Activated naive CD8-positive, alpha-beta T cell treated with anti-CD3 and anti-CD28 coated beads for 36 hours (primary cell): ENCODE measurements at places on chromosomes 2 and 18. TPM values are rescaled to one million over a fixed set of nuclear protein-coding genes. Genes with fewer than 3 reads are reported as not detected.
A peak's percentile ranks its signal among the peaks of the same experiment; 100 is the strongest.

ATP6V1C2 gene
- total RNA-seq: not detected

GREB1L gene
- not detected for total RNA-seq

SMYD1 gene
- not detected for total RNA-seq

TCF23 gene
- not detected for total RNA-seq

GNAL gene
- not detected for total RNA-seq

MARCO gene
- not detected for total RNA-seq

SCN1A gene
- not detected for total RNA-seq

DNA sequence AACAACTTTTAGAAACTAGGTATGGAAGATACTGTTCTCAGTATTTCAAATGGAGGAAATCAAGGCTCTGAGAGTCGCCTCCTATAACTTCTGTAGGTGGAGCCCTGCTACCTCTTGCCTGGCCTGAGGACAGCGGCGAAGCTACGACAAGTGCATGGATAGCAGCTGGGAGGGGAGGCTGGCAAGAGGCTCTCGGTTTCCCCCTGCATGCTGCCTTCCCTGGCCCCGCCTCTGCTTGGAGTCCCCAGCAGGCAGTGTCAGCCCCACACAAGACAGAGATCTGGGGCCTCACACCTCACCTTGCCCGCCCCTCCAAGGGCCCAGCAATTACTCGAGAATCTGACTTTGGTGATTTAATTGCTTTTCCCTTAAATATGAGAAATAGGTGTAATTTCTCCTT, 107.6 kb upstream of the POU3F3 start:
- DNase-seq: no peak

DNA sequence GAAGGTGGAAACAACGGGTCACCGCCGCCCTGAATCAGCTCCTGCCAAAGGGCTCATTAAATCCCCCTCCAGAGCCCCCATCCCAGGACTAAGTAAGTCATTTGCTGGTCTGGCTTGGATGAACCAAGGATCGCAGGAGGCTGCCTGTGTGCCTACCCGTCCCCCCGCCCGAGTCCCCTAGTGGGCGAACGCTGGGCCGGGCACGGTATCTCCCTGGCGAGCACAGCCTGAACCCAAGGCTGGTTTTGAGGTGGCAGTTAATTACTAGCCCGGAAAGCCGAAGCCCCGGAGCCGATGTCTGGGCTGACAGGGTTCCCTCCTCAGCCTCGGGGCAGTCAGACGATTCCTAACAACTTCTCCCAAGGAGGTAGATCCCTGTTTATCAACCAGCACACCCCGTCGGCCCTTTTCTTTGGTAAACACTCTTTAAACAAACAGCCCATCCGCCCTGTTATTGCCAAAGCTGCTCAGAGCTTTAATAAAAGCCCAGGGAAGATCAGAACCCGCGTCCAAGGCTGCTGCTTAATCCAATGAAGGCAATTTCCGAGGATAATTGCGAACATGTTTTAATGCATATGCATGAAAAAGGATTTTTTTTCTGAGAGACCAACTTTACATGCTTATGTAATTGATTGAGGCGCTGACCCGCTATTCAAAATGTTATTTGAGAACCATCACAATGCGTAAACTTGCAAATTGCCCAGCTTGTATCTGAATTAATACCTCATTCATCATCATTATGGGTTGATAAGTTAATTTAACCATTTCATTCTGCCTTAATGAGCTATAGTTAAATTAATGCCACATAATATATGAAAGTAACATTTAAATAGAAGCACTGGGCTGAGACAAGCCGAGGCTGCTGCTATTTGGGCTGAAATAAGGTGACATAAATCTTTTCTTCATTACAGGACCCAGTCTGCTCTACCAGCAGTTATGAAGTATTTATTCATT, 10.5 kb downstream of the EVX2 start:
- no peak for DNase-seq

DNA sequence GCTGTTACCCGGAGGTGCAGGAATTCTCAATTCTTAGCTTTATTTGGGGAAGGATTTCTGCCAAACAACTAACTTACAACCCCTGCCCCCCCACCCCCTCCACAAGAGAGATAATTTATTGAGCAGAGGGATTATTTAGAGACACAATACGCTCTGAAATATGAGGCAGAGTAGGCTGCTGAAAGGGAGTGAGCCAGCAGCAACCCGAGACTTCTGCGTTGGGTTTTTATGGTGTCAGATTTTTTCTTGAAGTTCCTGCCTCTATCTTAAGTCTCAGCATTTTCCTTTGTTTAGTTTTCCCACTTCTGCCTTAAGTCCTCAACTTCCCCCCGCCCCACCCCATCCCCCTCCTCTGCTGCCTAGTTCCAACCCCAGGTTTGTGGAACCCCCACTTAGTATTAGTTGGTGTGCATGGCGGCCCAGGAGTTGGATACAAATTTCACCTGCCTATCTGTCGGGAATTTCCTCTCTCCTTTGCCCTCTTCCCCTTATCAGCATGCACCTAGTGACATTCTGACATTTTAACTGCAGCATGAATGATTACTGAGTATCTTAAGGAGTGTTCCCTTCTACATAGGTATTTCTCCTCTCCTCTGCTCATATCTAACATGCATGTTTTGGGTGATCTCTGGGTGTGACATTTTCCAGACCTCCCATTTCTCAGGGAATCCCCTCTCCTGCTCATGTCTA, 1635.9 kb upstream of the LRRTM1 start:
- DNase-seq: no peak

DNA sequence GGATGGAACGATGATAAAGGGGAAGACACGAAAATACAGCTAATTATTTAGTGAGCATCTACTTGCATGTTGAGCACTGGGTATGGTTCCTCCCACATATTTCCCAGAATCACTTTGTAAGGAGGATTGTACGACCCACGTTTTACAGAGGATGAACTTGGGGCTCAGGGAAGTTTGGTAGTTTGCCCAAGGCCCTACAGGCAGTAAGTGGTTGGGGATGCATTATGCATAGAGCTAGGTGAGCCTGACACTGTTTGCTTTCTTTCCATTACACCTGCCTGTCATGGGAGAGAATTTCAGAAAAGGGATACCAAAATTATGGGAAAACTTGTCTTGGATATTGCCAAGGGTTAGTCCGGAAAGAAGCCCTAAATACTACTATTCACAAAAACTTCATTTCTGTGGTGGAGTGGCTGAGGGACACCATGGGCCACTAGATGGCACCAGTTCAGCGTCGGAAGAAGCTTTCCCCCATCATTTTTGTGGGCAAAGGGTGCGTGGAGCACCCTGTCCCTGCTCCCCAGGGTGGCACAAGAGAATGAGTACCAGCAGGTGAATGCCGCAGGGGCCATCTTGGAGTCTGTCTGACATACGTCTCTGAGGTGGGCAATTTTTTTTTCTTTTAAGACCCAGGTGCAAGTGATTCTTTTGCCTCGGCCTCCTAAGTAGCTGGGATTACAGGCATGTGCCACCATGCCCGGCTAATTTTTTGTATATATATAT, 23.5 kb upstream of the C18orf32 start:
- peak; percentile 49 for DNase-seq

DNA sequence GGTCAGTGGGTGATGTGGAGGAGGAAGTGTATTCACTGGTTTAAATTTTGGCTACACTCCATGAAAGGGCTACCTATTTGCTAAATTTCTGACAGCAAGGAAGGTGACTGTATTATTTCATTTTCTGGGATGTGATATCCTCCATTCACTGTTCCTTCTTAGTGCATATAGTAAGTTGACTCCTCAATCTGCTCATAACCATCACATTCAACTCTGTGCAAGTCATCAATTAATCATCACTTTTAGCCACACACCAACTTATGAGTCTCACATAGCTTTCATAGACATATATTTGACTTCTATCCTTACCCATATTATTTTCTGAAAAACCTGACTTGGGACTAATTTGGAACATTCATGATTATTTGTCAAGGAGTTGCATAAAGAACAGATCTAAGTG, 16.9 kb downstream of the KLHL41 start:
- DNase-seq: no peak

- no peak for DNase-seq
Observed at GRCh38 chr18:75742516-75742915, 315.0 kb upstream of the SMIM21 start.

GRCh38 chr2:168626096-168626495, 170.0 kb downstream of the CERS6 start:
- DNase-seq: no peak

DNA sequence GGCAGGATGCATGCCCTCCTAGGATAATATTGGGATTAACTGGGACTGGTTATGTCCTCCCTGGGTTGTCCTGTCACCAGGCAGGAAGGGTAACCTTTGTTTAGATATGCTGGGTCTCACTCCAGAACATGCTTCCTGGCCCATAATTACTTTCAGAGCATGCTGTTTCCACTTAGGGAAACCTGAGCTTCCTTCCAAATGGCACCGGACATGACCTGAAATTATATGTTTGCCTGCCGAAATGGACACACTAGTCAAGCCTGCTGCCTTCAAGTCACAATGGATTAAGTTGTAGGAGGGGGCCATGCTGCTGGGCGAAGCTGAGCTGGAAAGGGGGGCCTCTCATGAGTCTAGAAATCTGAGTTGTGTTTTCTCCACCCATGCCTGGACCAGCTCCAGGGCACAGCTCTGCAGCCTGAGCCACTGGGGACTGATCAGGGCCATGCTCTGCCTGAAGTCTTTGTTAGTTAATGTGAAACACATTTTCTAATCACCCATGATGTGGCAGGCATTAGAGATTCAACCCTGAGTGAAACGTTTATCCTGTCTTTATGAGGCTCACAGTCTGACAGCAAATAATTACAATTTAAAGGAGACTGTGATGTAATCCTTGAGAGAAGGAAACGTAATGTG, 273.3 kb downstream of the TNS1 start:
- no peak for DNase-seq

DNA sequence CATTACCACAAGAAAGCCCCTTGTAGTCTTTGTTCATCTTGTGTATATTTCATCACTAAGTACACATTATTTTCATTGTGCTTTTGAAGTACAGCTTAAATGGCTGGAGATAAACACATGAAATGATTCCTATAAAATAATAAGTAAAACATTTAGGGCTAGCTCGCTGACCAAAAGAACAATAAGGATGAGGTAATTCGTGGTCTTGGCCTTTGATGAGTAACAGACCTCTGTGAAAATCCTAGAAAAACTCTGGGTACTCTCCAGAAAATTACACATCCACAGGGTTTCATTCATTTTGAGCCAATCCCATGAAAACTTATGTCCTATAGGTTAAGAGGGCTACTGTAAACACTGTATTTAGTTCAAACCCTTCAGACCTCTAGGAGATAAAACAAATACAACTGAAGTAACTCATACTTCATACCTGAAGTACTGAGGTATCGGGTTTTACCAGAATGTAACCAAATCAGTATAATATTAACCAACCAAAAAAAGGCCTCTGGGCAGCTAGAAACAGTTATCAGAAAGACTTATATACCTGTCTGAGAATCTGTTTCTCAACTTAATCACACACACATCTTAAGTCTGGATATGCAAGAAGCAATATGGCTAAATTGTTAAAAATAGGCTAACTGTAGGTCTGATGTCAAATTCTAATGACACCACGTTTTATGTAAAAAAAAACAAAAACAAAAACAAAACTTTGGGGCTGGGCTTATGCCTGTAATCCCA, 31.0 kb downstream of the CFAP36 start:
- no peak for DNase-seq

DNA sequence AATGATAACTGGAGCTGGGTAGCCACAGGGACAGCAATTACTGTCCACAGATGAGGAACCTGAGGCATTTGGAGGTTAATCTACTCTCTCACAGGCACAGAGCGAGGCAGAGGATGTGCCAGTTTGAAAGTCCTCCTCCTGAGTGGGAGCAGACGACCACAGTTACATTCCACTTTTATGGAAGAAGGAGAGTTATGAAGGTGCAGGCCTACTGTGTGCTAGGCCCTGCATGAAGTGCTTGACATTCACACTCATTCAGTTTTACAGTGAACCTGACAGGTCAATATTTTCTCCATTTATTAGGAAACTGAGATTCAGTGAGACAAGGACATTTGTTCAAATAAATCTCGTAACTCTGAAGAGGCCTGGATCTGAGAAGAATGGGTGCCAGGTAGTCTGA, 142.0 kb downstream of the TDRD15 start:
- no peak for DNase-seq

DNA sequence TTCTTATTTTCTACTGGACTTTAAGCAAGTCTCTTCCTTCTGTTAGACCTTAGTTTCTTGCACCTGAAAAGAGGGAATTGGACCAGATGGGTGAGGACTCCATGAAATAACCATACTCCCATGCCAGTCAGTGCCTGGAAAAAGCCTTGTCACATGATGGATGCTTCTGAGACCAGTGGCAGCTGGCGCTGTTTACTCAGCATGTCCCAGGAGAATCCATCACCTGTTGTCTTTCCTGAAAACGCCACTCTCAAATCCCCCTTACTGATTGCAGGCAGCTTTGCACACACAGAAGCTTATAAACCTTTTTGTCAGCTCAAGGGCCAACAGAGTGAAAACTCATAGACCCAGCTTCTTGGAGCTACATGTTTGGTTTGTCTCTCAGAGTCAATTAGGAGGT, 117.6 kb downstream of the POLE4 start:
- DNase-seq: no peak

DNA sequence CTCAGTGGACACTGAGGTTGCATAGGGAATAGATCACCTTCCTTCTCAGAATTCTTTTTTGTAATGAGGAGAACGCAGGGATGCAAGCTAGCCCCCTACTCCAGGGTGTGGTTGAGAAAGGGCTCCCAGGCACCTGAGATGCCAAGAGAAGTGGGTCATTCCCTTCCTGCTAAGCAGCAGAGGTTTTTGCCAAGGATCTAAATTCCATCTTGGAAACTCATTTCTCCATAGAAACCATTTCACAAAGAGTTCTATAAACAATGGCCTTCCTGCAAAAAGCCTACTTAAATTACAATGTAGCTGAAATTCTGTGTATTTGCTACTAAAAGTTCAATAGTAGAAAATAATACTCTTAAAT, 3.7 kb upstream of the PPP3R1 start:
- no peak for DNase-seq

DNA sequence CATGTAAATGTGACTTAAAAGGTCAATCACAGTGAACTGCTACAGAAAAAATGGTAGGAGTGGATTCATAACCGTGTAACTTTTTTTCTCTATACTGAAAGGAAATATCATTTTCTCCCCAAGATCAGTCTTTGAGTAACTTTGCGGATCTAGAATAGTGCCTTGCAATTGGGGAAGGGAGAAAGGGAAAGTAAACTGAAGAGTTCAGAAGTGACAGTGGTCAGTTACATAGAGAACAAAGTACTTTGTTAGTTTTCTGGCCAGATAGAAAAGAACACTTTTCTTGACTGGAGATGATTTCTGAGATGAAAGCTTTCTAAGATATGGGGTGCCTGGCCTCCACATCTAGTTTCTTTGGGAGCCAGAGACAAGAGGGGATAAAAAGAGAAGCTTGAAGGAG, 26.6 kb downstream of the PARD3B start:
- no peak for DNase-seq

GRCh38 chr18:44967599-44967998, 286.9 kb downstream of the SETBP1 start:
- DNase-seq: no peak

- no peak for DNase-seq
Observed at GRCh38 chr2:170969030-170969429, 40.0 kb downstream of the GORASP2 start.

GRCh38 chr2:224479826-224480225, 77.9 kb upstream of the FAM124B start:
- DNase-seq: no peak

- no peak for DNase-seq
Observed at GRCh38 chr2:172333235-172333977, 94.0 kb upstream of the ITGA6 start.
